ENCODE measurements at places on chromosomes 4 and X.

- no peak for DNase-seq
These were observed 150.1 kb upstream of the CASK start for GRCh38 chrX:42073448-42073847.

DNA sequence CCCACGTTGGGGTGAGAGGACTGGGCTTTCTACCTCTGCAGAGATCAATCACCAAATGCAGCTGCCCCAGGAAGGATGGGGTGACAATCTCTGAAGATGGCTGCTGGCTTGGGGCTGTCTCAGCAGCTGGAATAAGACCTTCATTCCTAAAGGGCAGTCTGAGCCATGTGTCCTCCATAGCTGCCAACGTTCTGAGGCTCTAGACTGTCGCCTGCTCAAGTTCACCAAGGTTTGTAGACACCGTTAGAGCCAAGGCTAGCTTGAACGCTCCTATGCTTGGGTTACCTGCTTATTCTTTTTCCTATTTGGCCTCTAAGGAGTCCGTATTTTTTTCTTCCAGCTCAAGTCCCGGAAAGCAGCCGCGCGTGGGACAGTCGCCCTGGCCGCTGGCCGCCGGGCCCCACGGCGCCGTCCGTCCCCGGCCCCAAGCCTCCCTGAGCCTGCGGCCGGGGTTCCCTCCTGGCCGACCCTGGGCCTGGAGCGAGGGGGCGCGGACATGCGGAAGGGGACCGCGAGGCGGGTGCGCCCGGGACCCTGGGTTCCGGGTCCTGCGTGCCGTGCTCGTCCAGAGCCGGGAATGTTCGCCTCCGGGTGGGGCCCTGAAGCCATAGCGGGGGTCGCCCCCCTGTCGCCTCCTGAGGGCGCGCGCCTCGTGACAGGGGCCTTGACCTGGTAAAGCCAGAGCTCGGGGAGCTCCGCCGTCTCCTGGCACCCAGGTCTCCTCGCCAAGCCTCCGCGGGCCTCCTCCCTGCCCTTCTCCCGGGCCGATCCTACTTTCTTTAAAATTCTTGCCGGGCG, 23.3 kb downstream of the MRFAP1 start:
- no peak for DNase-seq

DNA sequence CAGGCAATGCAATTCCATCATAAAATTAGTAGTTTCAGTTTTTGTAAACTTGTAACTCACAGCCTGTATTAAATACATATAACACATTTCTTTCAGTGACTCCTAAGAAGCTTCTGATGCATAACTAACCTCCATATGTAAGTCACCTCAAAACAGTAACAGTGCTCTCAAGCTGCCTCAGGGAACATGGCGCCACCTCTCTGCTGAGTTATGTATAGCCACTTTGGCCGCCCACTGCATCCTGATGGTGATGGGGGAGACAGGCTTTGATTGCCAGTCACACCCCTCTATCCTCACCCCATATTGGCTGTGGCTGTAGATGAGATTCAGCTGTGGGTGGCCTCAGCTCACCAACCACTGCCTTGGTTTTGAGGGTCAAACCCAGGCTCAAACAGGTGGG, 54.3 kb downstream of the LRBA start:
- no peak for DNase-seq

GRCh38 chrX:109448282-109448938, 33.5 kb downstream of the GUCY2F start:
- DNase-seq: peak; percentile 19

DNA sequence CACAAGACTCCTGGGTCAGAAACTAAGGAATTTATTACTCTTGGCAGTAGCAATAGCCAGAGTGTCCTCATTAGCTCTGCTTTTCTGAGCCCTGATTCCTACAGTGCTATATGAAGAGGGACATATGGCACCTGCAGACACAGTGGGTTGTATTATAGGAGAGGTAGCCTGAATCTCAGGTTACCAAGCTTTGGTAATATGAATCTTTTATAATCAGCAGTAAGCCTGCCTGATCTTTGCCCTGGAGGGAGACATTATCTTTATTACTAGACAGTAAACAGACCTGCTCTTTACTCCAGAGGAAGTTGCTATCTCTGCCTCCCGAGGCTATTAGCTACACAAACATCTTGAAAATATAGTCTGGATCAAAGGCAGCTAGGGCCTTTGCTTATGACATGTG, 62.5 kb upstream of the HOPX start:
- DNase-seq: no peak

DNA sequence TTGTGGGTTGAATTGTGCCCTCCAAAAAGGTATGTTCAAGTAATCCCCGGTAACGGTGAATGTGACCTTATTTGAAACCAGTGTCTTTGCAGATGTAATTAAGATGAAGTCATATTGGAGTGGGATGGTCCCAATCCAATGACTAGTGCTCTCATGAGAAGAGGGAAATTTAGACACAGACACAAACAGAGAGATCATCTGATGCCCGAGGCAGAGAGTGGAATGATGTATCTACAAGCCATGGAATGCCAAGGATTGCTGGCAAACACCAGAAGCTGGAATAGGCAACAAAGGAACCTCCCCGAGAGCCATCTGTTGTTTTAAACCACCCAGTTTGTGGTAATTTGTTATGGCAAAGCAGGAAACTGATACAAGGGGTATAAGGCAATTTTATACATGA, 35.1 kb downstream of the RPS6KA3 start:
- no peak for DNase-seq

DNA sequence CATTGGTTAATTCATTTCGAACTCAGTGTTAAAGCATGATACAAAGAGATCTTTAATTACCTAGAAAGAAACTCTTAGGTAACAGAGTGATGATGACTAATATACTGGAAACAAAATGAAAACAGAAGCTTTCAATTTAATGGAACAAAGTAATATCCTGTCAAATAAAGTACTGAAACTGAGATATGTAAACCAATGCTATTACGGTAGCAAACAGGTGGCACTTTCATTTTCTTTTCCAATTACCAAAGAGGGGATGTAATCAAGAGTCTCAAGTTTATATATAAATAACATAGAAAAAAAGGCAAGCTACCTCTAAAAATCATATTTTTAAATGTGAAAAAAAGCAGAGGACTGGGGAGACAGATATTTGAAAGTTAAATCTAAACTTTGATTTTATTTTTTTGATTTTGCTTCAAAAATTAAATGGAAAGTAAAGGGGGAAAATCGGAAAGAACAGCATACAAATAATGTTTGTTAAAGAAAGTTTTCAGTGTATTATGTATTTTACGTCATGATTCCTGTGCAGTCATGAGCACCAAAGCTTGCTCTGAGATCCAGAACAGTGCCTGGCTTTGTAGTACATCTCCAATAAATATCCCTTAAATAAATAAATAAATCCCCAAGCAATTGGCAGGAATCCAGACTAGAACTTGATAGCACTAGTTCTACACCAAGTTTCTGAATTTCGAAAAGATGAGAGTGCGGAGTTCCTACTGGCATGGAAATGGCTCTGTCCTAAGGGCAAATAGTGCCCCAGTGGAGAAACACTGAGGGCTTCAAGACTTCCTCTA, 25.0 kb upstream of the RAPGEF2 start:
- no peak for DNase-seq

- no peak for DNase-seq
These were observed 10.4 kb upstream of the HPGDS start for GRCh38 chr4:94352996-94353395.

GRCh38 chr4:165877286-165877685, 4.2 kb downstream of the TLL1 start:
- no peak for DNase-seq
